ENCODE measurements at places on chromosomes 2 and 18. TPM values are rescaled to one million over a fixed set of nuclear protein-coding genes. Genes with fewer than 3 reads are reported as not detected.
A peak's percentile ranks its signal among the peaks of the same experiment; 100 is the strongest.

Gene CDK5R2
- total RNA-seq = not detected

Gene CREG2
- not detected for total RNA-seq

Gene ADAM23
- not detected for total RNA-seq

Gene NBEAL1
- 13.1 TPM for total RNA-seq

DNA sequence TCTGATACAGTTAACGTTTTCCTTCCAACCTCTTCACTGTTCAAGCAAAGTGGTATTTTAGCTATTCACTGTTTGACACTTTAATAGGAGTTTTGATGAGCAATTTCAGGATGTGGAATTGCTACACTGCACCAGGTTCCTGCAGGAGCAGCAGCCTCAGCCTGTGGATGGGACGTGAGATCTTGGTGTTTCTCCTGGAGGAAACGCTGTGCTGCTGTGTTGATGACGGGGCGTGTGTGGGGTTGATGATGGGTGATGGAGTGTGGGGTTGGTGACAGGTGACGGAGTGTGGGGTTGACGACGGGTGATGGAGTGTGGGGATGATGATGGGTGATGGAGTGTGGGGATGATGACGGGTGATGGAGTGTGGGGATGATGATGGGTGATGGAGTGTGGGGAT lies 98.9 kb downstream of the RTP5 start:
- DNase-seq = no peak

DNA sequence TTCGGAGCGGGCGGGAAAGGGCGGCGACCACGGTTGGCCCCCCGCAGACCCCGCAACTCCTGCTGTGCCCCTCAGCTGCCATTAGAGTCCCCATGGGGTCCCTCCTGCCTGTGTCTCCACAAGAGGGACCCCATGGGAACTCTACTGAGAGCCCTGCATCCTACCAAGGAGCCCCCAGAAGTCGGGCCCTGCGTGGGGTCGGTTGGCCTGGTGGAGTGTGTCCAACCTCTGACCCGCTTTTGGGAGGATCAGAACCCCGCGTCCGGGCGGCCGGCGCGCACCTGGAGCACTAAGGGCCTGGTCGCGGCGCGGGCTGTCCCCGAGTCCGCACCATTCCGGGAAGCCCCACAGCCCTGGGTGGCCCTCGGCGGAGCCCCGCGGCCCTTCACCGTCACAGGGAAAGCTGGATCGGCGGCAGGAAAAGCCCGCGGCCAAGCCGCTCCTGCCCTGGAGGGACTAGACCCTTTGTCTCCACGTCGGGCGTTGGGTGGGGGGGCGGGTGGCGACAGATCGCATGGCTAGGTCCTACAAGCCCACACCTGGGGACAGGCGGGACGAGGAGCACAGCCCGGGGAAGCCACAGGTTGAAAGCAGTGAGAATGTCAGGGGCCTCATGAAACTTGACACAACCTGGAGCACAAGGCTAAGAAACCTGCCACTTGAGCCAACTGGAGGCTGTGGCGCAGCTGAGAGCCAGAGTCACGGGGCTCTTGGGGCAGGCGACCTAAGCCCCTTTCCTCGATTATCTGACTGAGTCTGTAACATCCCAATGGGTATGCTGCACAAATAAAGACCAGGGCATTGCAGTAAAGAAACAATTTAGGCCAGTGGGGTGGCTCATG lies 11.2 kb upstream of the CXXC1 start:
- no peak for DNase-seq

GRCh38 chr2:100589527-100589926 lies 26.7 kb downstream of the PDCL3 start:
- DNase-seq = no peak

DNA sequence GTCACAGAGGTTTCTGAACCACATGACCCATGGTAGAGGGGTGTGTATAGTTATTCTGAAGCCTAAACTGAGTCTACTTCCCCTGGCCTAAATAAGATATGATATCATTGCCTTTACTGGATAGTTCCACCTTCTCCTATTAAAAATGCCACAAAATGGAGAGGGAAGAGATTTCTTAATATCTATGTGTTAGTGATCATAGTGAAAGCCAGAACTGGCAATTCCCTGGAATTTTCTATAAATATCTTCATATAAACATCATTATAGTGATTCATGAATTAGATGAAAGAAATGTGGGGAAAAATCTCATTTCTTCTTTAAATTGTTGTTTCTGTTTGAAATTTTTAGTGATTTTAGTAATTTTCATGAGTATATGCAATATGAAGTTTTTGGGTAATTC lies 45.8 kb downstream of the TSHZ1 start:
- no peak for DNase-seq

DNA sequence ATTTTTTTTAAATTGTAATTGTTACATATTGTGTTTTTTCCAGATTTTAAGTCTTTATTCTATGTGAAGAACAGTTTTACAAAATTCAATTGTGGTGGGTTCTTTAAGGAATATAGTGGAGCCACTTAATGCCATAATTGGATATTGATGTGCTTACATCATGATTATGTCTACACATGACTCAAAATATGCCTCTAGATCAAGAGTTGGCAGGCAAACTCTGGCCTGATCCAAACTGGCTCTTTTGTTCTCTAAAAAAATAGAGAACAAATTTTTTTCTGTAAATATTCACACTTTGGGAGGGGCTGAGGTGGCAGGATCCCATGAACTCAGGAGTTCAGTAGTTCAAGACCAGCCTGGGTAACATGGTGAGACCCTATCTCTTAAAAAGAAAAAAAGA lies 8.3 kb downstream of the EHBP1 start:
- DNase-seq = no peak

DNA sequence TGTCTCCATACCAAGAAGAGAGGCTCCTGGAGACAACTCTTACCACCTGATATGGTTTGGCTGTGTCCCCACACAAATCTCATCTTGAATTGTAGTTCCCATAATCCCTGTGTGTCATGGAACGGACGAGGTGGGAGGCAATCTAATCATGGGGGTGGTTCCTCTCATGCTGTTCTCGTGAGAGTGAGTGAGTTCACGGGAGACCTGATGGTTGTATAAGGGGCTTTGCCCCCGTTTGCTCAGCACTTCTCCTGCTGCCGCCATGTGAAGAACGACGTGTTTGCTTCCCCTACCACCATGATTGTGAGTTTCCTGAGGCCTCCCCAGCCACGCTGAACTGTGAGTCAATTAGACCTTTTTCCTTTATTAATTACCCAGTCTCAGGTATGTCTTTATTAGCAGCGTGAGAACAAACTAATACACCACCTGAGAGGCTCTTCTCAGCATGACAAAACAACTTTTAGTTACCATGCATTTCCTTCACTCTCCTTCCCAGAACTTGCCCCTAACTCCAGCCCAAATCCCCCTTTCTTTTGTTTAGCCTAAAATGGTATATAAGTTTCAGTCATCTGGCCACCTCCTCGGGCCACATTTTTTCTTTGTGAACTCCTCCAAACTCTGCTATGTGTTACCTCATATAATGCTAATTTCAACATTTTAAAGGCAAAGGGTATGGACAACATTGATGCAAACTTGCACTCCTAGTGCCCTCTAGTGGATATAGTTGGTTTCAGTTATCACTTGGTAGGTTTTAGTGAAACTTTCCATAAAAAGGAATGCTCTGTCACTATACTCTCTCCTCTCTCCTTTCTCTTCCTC lies 58.6 kb upstream of the SLC25A52 start:
- DNase-seq = peak; percentile 62

- DNase-seq = no peak
Observed at GRCh38 chr2:217793566-217794132, 209.1 kb downstream of the TNS1 start.

DNA sequence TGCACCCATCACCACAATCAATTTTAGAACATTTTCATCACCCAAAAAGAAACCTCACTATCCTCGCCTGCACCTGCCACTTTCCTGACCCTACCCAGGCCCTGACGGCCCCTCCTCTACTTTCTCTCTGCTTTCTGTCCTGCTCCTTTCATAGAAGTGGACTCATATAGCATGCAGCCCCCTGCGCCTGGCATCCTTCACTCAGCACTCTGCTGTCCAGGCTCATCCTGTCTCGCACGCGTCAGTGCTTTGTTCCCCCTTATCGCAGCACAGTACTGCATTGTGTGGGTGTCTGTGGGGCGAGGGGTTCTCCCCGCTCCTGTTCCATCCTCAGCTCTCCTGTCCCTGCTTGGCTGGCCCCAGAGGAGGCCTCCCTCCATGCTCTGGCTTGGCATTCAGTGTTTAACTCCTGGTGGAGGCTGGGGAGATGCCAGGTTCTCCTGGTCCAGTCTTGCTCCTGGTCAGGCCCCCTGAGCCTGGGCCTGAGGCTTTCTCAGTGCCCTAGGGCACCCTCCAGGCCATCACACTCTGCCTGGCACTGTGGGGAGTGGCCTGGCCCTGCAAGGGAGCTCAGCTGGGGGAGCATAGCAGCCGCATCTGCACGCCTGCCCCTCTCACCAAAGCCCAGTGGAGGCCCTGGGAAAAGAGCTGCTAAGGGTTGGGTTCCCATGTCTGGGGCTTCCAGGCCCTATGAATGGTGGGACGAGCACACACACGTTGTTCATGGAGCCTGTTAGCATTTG lies 6.6 kb upstream of the TUBB6 start:
- no peak for DNase-seq

- DNase-seq = no peak
Observed at GRCh38 chr2:24886126-24886501, 33.9 kb downstream of the ADCY3 start.

Data from HT-29 (cell line).